Naive thymus-derived CD4-positive, alpha-beta T cell (primary cell): ENCODE measurements at places on chromosomes 4 and X. TPM values are rescaled to one million over a fixed set of nuclear protein-coding genes. Genes with fewer than 3 reads are reported as not detected.

Gene NSG1
- total RNA-seq = 0.90 TPM

GRCh38 chr4:79250887-79251286, 75.0 kb downstream of the NAA11 start:
- no peaks in the 10 kb centered on the region for H3K4me1 ChIP-seq
- no peak overlapping the region for H3K4me3 ChIP-seq
- no peak for DNase-seq
- no peak overlapping the region for H3K27ac ChIP-seq
- no peaks in the 10 kb centered on the region for H3K36me3 ChIP-seq

DNA sequence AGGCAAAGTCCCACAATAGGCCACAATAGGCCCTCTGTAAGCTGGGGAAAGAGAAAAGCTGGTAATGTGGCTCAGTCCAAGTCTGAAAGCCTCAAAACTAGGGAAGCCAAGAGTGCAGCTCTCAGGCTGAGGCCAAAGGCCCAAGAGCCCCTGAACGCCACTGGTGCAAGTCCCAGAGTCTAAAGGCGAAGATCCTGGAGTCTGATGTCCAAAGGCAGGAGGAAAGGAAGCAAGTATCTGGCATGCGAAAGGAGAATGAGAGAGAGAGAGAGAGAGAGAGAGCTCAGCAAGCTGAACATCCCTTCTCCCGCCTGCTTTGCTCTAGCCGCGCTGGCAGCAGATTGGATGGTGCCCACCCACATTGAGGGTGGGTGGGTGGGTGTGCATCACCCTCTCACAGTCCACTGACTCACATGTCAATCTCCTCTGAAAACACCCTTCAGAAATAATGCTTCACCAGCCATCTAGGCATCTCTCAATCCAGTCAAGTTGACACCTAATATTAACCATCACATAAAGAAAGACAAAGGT, 30.9 kb upstream of the ELF2 start:
- H3K27me3 ChIP-seq = no peaks in the 10 kb centered on the region
- DNase-seq = no peak
- no peaks in the 10 kb centered on the region for H3K4me1 ChIP-seq
- H3K27ac ChIP-seq = no peak overlapping the region
- H3K36me3 ChIP-seq = no peaks in the 10 kb centered on the region

- no peaks in the 10 kb centered on the region for H3K36me3 ChIP-seq
- no peaks in the 10 kb centered on the region for H3K27me3 ChIP-seq
- H3K4me1 ChIP-seq = no peaks in the 10 kb centered on the region
- H3K4me3 ChIP-seq = no peak overlapping the region
- H3K27ac ChIP-seq = no peak overlapping the region
Measured at GRCh38 chr4:145189981-145190380, 9.6 kb upstream of the OTUD4 start.

Gene TMSB15B
- 10.3 TPM for total RNA-seq

- peaks cover 5% of the 10 kb centered on the region for H3K27me3 ChIP-seq
- no peak overlapping the region for H3K27ac ChIP-seq
- no peaks in the 10 kb centered on the region for H3K36me3 ChIP-seq
- no peaks in the 10 kb centered on the region for H3K4me1 ChIP-seq
- H3K4me3 ChIP-seq = no peak overlapping the region
Measured at GRCh38 chrX:120000490-120001246, 57.1 kb upstream of the NKAP start.

GRCh38 chrX:13854003-13854402, 37.1 kb upstream of the GPM6B start:
- no peaks in the 10 kb centered on the region for H3K27me3 ChIP-seq
- no peak for DNase-seq
- no peak overlapping the region for H3K4me3 ChIP-seq
- H3K4me1 ChIP-seq = no peaks in the 10 kb centered on the region
- H3K27ac ChIP-seq = no peak overlapping the region
- no peaks in the 10 kb centered on the region for H3K36me3 ChIP-seq

DNA sequence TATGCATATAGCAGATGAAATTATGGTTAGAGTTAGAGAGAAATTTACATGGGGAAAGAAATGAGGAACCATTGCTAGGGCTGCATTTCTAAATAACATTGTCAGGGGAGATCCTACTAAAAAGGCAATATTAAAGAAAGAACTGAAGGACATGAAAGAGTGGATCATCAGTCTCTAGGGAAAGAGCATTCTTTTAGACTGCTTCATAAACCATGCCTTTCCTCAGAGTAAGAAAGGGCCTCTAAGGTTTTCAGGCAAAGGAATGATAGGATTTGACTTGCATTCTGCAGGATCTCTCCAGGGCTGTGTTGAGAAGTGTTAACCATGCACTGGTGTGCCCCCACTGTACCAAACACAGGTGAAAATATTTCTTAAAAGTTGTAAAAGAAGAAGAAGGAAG, 385.4 kb upstream of the MAD2L1 start:
- no peaks in the 10 kb centered on the region for H3K4me1 ChIP-seq
- H3K27me3 ChIP-seq = no peaks in the 10 kb centered on the region
- no peak for DNase-seq
- H3K27ac ChIP-seq = no peak overlapping the region
- H3K4me3 ChIP-seq = no peak overlapping the region

DNA sequence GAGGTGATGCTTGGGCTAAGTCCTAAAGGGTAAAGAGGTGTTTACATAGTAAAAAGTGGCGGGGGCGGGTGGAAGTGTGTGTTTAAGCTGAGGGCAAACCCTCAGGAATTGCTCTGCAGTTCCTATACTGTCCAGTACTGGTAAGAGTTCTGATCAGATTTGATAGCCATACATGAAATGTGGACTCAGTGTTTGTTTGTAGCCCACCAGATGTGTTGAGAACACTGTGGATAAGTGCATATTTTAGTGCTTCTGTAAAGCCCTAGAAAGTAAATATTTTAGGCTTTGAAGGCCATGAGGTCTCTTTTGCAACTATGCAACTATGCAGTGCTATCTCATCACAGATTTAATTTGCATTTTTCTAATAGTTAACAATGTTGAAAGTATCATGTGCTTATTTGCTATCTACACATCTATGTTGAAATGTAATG, 80.7 kb upstream of the EOLA2 start:
- H3K27me3 ChIP-seq = no peaks in the 10 kb centered on the region
- H3K36me3 ChIP-seq = no peaks in the 10 kb centered on the region

DNA sequence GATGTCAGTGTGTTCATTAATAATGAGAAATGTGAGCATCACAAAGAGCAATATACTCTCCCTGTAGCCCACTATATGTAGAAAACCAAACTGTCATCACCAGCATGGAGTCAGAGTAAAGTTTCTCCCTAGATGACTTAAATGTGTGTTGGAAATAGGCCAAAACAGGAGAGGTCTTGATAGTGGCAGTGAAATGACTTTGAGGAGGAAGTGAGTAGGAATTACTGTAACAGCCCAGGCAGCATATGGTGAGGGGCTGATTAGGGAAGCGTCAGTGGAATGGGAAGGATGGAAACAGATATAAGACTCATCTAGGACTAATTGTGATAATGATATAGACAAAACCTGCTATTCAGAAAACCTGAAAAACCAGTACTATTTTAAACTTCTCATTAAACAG, 83.9 kb downstream of the ATXN3L start:
- H3K4me1 ChIP-seq = no peaks in the 10 kb centered on the region
- no peak overlapping the region for H3K27ac ChIP-seq
- H3K4me3 ChIP-seq = no peak overlapping the region
- no peak for DNase-seq
- no peaks in the 10 kb centered on the region for H3K27me3 ChIP-seq

GRCh38 chr4:93760284-93760683, 68.3 kb upstream of the ATOH1 start:
- no peak overlapping the region for H3K4me3 ChIP-seq
- H3K4me1 ChIP-seq = no peaks in the 10 kb centered on the region
- H3K27ac ChIP-seq = no peak overlapping the region

DNA sequence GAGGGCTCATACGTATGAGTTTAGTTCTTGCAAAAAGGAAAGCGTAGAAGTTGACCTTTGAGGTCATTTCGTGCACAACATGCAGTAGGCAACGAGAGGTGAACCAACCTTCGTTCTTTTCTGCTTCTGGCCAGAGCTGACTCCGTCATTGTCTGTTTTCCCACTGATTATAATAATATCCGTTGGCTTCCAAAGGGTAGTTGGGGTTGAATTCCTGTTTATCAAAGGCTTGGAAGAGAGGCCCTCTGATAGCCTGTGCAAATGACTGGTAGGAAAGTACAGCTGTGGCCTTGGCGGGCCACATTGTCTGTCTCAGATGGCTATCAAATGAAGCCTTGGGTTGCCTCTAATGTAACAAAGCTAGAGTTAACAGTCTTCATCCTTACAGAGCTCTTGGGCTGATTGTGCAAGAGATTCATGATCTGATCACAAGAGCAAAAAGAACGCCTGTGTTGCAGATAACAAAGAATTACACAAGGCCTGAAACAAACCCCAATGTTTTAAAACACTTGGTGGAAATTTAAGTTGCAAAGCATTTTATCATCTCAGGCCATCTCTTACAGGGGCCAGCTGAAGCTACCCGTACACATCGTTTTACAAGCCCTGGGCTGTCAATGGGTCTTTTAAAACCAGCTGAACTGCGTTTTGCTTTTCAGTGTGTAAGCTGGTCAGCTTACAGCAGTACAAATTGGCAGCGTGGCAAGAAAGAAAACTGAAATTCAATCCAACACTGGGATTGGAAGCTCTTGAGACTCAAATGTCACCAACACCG, 46.1 kb upstream of the FAM9C start:
- DNase-seq = no peak
- peaks cover 77% of the 10 kb centered on the region for H3K4me1 ChIP-seq
- peak overlapping the region; percentile 19 for H3K4me3 ChIP-seq
- no peaks in the 10 kb centered on the region for H3K27me3 ChIP-seq

DNA sequence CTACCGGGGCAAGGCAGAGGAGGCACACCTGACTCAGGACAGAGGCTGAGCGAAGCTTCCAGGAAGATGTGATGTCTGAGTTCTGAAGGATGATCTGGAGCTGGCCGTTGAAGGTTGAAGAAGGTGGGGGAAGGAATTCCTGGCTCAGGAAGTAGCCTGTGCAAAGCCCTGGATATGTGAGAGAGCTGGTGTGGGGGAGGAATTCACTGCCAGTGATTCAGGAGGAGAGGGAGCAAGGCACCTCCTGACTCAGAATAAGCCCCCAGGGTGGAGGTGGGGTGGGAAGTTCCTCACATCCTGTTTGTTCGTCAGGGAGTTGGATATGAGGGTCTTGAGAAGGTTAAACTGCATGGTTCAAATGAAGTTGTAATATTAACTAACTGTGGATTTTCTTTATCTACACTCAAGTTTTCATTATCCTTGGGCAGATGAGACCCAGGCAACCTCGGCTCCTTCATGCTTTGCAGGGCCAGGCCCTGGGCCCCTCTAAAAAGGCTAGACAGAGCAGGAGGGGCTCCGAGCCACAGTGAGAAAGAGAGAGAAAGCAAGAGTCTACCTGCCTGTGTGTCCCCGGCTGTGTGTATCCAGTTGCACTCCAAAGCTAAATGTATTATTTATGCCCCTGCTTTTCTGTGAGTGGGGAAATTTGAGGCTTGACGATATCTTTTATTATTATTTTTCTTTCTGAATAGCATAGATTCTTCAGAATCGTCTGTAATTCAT, 7.1 kb downstream of the NHSL2 start:
- H3K4me3 ChIP-seq = no peak overlapping the region
- H3K36me3 ChIP-seq = no peaks in the 10 kb centered on the region
- no peaks in the 10 kb centered on the region for H3K4me1 ChIP-seq
- DNase-seq = no peak

- no peak for DNase-seq
- H3K27ac ChIP-seq = no peak overlapping the region
- no peak overlapping the region for H3K4me3 ChIP-seq
- H3K36me3 ChIP-seq = no peaks in the 10 kb centered on the region
Measured at GRCh38 chr4:38600575-38600974, 63.4 kb upstream of the KLF3 start.

Gene HSPA4L
- not detected for total RNA-seq

- no peak overlapping the region for H3K27ac ChIP-seq
- no peaks in the 10 kb centered on the region for H3K27me3 ChIP-seq
- H3K4me1 ChIP-seq = no peaks in the 10 kb centered on the region
- no peak overlapping the region for H3K4me3 ChIP-seq
Measured at GRCh38 chrX:74349387-74349786, 45.4 kb downstream of the ZCCHC13 start.

Gene OPN1MW2
- total RNA-seq = not detected in 2 replicates

DNA sequence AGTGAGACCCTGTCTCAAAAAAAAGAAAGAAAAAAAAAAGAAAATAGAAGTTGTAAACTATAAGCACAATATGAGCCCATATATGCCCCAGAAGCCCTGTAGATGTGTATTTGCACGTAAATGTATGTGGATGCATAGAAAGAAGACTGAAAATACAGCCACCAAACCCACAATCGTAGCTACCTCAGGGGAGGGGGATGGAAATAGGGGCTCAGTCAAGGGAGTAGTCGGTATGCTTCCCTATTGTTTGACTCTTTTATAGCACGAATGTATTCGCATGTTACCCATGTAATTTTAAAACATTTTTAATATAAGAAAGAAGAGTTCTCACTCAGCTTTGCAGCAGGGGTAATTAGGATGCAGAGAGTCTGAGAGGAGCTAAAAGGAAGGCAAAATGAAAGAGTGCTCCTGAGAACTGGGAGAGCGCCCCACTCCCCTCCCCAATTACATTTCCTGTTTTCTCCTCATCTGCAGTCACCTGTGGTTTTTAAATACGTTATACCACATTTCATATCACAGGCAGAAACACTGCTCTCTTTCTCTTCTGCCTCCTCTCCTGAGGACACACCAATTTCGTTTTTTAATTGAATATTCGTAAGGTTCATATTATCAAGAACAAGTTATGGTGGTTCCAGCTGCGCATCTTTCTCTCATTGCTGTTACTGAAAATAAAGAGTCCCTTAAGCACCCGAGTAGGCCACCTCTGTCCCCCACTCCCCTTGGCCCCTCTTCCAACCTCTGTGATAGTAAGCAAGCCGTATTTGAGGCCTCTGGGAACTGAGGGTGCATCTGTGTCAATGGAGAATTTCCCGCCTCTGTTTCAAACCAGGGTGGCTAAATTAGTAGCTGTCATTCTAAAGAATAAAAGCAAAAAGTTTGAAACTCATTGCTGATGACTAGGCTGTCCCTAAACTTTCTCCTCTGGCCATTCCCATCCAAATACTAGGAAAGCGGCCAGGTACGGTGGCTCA, 10.7 kb downstream of the SEPTIN6 start:
- H3K4me3 ChIP-seq = peak overlapping the region; percentile 47
- DNase-seq = peak; percentile 67
- peaks cover 64% of the 10 kb centered on the region for H3K4me1 ChIP-seq
- no peaks in the 10 kb centered on the region for H3K36me3 ChIP-seq
- peak overlapping the region; percentile 89 for H3K27ac ChIP-seq
- H3K27me3 ChIP-seq = no peaks in the 10 kb centered on the region

- H3K27ac ChIP-seq = no peak overlapping the region
- no peak for DNase-seq
- no peaks in the 10 kb centered on the region for H3K27me3 ChIP-seq
- no peaks in the 10 kb centered on the region for H3K36me3 ChIP-seq
Measured at GRCh38 chrX:973010-973632, 239.3 kb downstream of the CRLF2 start.

DNA sequence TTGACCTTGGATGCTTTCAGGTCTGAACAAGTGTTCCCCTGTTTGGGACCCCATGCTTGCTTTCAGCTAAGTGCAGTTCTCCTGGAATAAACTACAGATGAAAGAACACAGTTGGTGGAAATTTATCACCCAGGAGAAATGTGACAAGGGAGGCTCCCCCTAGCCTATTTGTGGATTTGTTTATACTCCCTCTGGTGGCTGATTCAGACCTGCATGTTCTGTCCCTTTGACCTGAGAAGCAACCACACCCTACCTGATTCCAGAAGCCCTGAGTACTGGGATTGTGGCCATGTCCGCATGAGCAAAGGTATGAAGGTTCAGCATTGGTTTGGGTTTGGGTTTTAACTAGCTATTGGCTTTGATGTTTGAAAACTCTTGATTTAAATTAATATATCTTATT, 440.9 kb downstream of the MID1IP1 start:
- H3K4me1 ChIP-seq = no peaks in the 10 kb centered on the region
- H3K36me3 ChIP-seq = no peaks in the 10 kb centered on the region
- no peak for DNase-seq
- no peak overlapping the region for H3K4me3 ChIP-seq
- no peak overlapping the region for H3K27ac ChIP-seq
